ENCODE measurements at places on chromosomes 6 and 20.

DNA sequence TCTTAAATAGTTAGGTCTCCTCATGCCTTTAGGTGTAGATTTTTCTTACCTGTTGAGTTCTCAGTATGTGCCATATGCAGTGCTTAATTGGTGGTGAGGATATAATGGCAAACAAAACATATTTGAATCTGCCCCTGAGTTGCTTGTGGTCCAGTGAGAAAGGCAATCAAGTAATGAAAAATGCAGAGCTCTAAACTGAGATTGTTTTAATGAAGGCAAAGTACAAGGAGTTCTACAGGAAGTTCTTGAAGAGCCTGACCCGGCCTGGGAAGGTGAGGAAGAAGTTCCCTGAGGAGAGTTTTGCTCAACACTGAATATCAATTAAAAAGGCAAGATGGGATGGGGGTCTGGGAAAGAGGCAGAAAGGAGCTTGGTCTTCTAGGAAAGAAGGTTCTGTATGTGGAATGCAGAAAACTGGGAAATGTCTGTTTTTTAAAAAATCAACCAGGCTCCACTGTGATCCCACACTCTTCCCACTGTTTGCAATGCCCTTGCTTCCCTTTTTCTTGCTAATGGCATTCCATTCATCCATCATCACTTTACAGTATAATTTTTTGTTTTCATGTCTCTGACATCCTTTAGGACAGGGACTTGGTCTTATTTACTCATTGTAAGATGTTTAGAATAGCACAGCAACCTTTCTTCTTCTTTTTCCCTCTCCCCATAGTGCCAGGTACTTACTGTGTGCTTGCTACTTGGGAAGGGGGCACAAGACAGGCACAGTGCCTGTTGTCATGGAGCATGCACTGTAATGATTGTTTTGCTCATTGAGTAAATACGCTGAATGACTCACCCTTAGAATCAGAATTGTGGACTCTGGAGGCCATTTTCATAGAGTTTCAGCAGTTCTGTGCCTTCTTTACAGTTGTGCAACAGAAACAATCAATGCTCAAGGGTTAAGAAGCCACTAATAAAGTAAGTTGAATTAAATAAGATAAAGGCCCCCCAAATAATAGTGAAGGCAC, 64.3 kb downstream of the ANKS1A start:
- no peak for DNase-seq

DNA sequence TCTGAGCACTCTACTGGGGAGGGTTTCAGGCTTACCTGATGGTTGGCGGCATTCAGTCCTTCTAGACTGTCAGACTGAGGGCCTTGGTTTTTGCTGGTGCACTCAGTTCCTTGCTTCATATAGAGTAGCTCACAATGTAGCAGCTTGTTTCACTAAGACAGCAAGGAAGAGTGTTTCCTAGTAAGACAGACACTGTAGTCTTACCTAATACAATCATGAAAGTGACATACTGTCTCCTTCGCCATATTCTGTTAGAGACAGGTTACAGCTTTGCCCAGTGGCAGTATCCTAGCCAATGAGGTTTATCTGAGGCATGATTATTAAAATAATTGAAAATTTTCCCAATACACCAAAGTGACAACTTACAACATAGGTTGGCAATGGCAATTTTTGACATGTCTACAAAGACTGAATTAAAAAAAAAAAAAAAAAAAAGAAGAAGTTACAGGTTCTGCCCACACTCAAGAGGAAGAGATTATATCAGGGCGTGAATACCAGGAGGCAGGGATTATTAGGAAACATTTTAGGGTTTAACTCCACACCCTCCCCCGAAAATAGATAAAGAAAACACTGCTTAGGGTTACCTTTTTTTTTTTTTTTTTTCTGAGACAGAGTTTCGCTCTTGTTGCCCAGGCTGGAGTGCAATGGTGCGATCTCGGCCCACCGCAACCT, 66.8 kb downstream of the SCAND1 start:
- no peak for DNase-seq

GRCh38 chr6:83978324-83978734, 55.2 kb upstream of the MRAP2 start:
- DNase-seq, result no peak

DNA sequence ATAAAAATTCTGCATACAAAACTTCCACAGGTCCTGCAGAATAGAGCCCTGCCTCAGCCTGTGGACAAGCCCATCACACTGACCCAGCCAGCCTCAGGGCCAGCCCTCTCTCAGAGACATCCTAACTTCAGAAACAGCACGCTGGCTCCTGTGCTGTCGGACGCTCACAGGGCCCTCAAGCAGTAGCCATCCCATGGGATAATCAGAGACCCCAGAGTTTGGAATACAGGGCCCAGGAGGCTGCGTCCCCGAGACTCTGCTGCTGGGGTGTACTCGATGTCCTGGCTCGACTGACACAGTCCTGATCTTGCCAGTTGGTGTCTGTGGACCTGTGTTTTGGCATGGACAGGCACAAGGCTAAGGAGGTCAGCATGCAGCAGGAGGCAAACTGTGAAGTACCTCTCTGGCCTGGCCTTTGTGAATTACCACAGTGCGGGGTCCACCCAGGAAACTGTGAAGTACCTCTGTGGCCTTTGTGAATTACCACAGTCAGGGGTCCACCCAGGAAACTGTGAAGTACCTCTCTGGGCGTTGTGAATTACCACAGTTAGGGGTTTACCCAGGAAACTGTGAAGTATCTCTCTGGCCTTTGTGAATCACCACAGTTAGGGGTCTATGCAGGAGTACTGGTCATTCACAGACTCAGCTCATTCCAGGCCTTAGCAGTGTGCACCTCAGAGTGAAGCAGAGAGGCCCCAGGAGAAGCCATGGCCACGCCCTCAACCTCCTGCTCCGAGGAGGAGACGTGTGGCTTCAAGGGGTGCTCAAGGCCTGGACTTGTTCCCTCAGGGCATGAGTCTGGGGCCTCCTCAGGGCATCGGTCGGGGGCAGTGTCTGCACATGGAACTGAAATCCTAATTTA, 212.4 kb downstream of the SYNDIG1 start:
- no peak for DNase-seq

Measured in CD8-positive, alpha-beta memory T cell (primary cell).